Activated T-helper 9 cell treated with anti-CD3 and anti-CD28 coated beads, Interleukin-2, amount 50 U/mL, for 16 hours (primary cell): ENCODE measurements at places on chromosomes 3 and 15.
A peak's percentile ranks its signal among the peaks of the same experiment; 100 is the strongest.

DNA sequence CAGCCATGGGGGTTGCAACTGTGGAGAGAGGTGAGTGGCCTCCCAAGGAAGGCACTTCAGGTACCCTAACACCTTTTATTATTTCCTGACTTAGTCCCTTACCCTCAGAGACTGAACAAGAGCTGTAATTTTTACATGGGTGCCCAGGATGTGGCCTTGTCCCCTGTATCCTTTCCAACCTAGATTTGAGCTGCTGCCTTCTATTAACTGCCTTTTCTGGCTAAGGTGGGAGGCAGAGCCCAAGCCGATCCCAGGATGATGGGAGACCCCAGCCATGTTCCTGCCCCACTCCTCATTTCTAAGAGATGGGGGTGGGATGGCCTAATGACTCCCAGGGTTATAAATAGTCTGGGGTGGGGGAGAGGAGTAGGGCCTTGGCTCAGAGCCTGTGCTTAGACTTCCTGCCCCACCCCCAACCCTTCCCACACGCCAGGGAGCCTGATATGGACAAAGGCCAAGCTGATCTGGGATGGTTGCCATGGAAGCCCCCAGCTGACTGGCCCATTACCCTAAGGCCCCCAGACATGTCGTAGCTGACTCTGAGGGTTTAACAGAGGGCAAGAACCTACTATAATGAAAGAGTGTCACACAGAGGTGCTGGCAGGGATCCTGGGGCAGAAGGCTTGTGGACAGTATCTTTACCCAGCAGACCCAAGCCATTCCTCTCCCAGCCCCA is 1.9 kb downstream of the KLHDC8B start:
- no peak for DNase-seq

- DNase-seq, result no peak
Measured at GRCh38 chr3:17315897-17316296, 426.5 kb downstream of the TBC1D5 start.

- no peak for DNase-seq
Measured at GRCh38 chr15:88693191-88693590, 54.4 kb downstream of the ISG20 start.

DNA sequence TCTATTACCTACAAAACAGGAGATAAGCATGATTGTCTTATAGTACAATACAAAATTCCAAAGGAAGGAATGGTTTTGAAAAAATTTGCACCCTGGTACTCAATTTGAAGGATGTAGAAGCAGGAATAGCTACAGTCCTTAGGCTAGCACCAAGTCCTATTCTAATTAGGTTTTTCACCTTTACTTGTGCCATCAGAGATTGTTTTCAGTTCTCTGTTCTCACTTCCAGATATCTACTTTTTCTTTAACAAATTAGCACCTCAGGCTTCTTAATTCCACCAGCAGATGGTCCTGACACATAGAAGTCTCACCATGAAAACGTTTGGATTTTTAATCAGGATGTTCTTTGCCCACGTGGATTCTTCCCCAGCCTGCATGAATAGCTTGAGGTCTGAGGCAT is 43.8 kb downstream of the IL5RA start:
- no peak for DNase-seq

GRCh38 chr3:98240131-98240530 is 23.9 kb upstream of the OR5H6 start:
- no peak for DNase-seq

DNA sequence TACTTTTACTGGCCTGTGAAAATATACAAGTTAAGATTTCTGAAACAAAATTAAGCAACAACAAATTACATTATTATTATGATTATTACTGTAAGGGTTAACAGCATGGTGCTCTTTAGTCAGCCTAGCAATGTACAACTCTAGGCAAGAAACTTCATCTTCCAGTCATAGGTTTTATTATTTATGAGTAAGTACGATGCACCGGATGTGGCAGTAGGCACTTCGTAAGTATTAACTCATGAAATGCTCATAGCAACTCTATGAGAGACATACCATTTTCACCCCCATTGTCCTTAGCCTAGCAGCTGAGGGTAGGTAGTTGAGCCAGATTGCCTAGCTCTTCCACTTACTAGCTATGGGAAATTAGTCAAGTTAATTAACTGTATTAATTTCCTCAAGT is 68.0 kb upstream of the PTPRG start:
- DNase-seq, result no peak

DNA sequence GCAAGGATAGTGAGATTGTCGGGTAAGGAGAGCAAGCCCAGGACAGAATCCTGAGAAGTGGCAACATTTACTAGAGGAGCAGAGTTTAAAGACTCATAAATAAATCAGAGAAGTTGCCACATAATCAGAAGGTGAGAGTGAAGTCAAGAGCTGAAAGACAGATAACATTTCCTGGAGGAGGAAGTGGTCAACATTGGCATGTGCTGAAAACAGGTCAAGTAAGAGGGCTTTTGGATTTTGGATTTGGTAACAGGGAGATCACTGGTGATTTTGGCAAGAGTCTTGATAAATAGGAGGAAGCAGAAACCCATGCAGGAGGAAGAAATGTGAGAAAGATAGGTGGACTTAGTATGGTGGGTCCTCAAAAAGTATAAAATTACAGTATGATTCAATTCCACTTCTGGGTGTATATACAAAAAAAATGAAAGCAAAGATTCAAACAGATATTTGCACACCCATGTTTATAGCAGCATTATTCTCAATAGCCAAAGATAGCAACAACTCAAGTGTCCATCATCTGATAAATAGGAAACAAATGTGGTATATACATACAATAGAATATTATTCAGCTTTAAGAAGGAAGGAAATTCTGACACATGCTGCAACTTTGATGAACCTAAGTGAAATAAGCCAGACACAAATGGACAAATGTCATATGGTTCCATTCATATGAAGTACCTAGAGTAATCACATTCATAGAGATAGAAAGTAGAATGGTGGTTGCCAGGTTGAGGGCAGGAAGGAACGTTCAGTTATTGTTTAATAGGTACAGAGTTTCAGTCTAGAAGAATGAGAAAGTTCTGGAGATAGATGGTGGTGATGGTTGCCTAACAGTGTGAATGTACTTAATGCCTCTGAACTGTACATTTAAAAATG is 27.3 kb upstream of the MBNL1 start:
- DNase-seq, result no peak

GRCh38 chr15:29682781-29683180 is 139.5 kb downstream of the TJP1 start:
- no peak for DNase-seq

DNA sequence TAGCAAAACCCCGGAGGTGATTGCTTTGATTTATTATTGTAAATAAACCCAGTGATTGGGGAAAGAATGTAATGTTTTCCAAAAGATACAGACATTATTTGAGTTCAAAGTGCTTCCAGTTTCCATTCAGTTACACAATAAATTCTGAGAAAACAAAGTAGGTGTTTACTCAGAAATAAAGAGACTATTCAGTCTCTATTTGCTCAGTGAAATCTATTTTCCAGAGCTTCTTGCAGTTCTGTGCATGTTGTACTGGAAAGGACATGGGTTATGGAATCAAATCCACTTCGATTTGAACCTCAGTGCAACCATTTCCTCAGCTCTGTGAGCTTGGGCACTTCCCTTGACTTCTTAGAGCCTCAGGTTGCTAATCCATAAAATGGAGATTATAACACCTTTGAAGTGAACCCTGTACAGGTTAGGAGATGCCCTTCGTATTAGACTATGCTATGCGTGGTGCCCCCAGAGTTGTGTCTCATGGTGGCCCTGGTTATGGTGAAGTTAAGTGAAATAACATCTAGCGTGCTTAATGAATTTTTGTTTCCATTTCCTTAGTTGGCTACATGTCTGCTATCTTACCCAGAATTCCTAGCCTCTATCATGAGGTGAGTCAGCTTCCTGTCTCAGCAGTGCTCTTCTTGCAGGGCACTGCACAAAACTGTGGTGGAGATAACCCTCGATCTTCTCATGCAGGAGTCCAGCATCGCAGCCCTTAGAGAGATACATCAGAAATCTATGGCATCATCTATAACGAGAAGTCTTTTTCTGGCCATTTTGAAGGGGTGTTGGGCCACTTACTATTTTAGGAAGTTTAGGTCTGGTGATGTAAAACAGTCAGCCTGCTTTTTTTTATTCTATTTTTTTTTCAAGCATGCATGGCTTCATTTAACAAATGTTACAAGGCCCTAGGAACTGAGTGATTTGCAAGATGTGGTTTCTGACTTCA is 97.7 kb downstream of the RPL39L start:
- DNase-seq, result no peak

DNA sequence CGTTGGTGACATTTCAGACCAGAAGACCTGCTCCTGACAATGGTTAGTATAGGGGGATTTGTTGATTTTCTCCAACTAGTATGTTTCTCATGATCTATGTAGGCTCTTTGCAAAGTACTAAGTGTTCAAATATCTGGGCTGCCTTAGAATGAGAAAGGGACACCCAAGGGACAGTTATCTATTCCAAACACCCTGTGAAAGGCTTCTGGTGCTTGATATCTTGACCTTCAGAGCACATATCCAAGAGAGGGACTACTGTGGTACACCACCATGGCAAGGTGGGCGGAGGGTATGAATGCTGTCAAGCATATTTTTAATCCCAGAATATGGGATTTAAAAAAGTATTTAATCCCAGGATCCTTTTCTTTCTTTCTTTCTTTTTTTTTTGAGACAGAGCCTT is 1.1 kb downstream of the FANCD2OS start:
- DNase-seq, result no peak

DNA sequence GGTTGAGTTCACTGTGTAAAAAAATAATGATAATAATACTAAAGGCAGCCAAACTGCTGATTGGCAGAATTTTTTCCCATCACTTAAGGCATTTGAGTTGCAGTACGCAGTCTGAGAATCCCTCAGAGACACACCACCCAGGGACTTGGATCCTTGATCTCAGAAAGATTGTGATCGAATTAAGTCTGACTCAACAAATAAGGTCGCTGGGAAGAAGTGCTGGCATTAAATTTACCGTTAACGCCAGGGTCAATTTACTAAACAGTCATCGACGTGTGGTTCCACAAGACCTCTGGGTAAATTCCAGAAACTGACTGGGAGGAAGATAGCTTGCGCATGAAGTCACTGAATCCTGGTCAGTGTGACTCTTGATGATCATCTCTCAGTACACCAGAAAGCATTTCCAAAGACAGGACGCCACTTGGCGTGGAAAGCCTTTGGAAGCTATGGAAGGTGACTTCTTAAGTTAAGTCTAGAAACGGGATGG is 48.3 kb upstream of the CGNL1 start:
- no peak for DNase-seq

DNA sequence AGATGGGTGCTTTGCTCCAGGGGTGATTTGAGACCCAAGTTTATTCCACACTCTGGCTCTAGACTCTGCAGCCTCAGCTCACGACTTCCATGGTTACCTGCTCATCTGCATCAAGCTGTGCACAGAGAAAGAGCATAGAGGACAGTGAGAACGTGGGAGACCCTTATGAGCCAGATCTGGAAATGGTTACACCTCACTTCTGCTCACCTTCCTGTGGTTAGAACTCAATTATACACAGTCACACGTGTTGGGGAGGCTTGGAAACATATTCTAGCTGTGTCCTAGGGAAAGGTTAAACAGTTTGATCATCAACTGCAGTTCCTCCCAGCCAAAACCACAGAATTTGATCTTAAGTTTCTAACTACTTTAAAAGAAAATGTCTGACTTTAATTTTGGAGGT is 1.8 kb downstream of the FETUB start:
- no peak for DNase-seq

DNA sequence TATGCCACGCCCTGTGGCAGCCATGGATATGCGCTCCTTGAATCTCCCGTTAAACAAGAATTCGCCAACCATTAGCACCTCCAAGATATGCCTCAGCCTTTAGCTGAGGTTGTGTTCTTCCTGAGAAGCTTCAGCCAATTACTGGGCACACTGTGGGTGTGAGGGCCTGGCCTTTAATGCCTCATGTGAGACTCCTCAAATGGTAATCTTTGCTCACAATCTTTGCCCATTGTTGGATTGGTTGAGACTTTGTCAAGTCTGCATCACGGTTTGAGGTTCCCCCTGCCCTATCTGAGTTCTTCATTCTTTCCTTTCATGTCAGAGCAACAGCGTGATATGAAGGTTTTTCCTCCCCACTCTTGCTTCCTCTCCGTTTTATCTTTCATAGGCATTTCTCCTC is 108.1 kb upstream of the CCDC54 start:
- DNase-seq, result no peak

GRCh38 chr15:41985236-41986160 is 13.1 kb upstream of the EHD4 start:
- no peak for DNase-seq

DNA sequence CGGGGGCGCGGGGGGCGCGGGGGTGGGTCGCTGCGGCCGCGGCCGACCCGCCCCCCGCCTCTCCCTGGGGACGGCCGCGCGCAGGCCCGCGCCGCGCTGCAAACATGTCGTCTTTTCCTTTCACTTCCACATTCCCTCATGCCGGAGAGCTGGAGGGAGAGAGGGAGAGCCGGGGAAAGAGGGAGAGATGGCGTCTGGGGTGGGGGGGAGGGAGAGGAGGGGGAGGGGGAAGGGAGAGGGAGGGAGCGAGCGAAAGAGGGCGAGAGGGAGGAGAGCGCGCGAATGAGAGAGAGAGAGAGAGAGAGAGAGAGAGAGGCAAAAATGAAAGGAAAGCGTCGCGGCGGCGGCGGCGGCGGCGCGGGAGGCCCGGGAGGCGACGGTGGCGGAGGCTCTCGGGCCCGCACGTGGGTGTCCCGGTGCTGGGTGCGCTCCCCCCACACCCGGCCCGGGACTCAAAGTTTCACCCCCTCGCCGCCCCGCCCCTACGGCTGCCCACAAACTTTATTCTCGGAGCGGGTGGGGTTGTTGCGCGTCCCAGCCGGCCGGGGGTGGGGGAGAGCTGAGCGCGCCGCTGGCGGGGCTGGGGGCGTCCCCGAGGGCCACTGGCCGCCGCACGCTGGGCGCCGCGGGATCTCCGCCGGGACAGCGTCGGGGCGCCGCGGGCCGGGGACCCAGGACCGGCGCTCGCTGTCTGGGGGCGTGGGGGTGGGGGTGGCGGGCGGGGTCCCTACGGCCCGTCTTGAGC is 731 bp downstream of the ZNF710 start:
- peak; percentile 56 for DNase-seq

GRCh38 chr3:155917781-155918180 is 47.3 kb downstream of the GMPS start:
- DNase-seq, result no peak
